Endothelial cell of umbilical vein (primary cell): ENCODE measurements at places on chromosomes 11 and 22. TPM values are rescaled to one million over a fixed set of nuclear protein-coding genes. Genes with fewer than 3 reads are reported as not detected.
A peak's percentile ranks its signal among the peaks of the same experiment; 100 is the strongest.

Gene NECTIN1
- polyA plus RNA-seq, result 8.4 and 10.8 TPM in 2 replicates

Gene INS
- polyA plus RNA-seq, result not detected in 2 replicates

Gene GTSE1
- 22.5 and 25.9 TPM in 2 replicates for polyA plus RNA-seq

Gene NFRKB
- 20.0 and 21.7 TPM in 2 replicates for polyA plus RNA-seq

Gene ROBO4
- polyA plus RNA-seq, result 260 and 346 TPM in 2 replicates

Gene KCNJ1
- 0.03 TPM in 1 of 2 replicates, not detected in the other for polyA plus RNA-seq

Gene TRIM66
- 5.1 and 5.5 TPM in 2 replicates for polyA plus RNA-seq

Gene QSER1
- polyA plus RNA-seq, result 4.1 and 5.5 TPM in 2 replicates

Gene ANKK1
- 0.05 TPM in 1 of 2 replicates, not detected in the other for polyA plus RNA-seq

Gene C2CD2L
- polyA plus RNA-seq, result 9.1 and 10.2 TPM in 2 replicates

Gene SMTNL1
- not detected in 2 replicates for polyA plus RNA-seq

Gene FGF19
- polyA plus RNA-seq, result 0.03 TPM in 1 of 2 replicates, not detected in the other

Gene PTPN5
- polyA plus RNA-seq, result not detected in 2 replicates

Gene SERHL2
- polyA plus RNA-seq, result 2.0 and 2.3 TPM in 2 replicates

GRCh38 chr11:126978911-126979310, 21.7 kb downstream of the KIRREL3 start:
- no peaks in the 10 kb centered on the region for H3K27me3 ChIP-seq
- no peaks in the 10 kb centered on the region for H3K36me3 ChIP-seq
- H3K27ac ChIP-seq, result no peak overlapping the region
- H3K4me3 ChIP-seq, result no peak overlapping the region
- H3K4me1 ChIP-seq, result no peaks in the 10 kb centered on the region

GRCh38 chr11:73747762-73748161, 13.1 kb downstream of the RAB6A start:
- H3K27me3 ChIP-seq, result no peaks in the 10 kb centered on the region
- no peak overlapping the region for H3K4me3 ChIP-seq
- H3K4me1 ChIP-seq, result no peaks in the 10 kb centered on the region
- no peak for DNase-seq
- no peak overlapping the region for H3K27ac ChIP-seq

GRCh38 chr11:93614173-93614722, 47.2 kb upstream of the CEP295 start:
- no peaks in the 10 kb centered on the region for H3K4me1 ChIP-seq
- no peak for DNase-seq
- no peaks in the 10 kb centered on the region for H3K36me3 ChIP-seq
- H3K4me3 ChIP-seq, result no peak overlapping the region
- H3K27ac ChIP-seq, result no peak overlapping the region

DNA sequence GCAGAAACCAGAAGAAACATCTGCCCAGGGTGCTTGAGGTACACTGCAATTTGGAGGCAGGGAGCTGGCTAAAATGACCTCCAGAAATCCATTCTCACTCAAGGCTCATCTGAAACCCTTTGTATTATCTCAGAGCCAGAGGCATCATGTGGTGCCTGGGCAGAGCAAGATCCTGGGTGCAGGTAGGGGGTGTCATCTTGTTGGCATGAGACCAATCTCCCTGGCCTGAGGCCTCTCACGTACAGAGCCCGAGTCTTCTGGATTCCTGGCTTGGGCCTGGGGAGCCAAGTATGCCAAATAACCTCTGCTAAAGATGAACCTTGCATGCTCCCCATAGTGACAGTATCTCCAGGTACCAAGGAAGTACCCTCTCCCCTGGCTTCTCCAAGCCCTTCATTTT, 2.4 kb downstream of the LMO1 start:
- no peak overlapping the region for H3K4me3 ChIP-seq
- H3K4me1 ChIP-seq, result peaks cover 4% of the 10 kb centered on the region
- no peak for DNase-seq
- H3K27ac ChIP-seq, result no peak overlapping the region

DNA sequence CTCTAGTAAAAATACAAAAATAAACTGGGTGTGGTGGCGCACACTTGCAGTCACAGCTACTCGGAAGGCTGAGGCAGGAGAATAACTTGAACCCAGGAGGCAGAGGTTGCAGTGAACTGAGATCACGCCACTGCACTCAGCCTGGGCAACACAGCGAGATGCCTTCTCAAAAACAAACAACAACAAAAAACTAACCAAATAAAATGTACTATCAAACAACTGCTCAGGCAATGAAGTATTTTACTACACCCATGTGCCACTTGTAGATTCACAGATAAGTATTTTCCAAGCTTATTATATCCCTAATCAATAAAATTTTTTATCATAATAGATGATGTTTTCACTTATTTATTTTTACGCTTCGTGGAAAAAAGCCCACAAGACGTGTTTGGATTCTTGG, 924 bp downstream of the C11orf65 start:
- no peaks in the 10 kb centered on the region for H3K27me3 ChIP-seq
- H3K27ac ChIP-seq, result peak overlapping the region; percentile 97
- peaks cover 3% of the 10 kb centered on the region for H3K4me1 ChIP-seq
- DNase-seq, result no peak
- H3K4me3 ChIP-seq, result peak overlapping the region; percentile 38
- no peaks in the 10 kb centered on the region for H3K36me3 ChIP-seq

- H3K27ac ChIP-seq, result no peak overlapping the region
- H3K36me3 ChIP-seq, result no peaks in the 10 kb centered on the region
- no peaks in the 10 kb centered on the region for H3K4me1 ChIP-seq
- no peak overlapping the region for H3K4me3 ChIP-seq
- DNase-seq, result no peak
- no peaks in the 10 kb centered on the region for H3K27me3 ChIP-seq
These were observed 77.9 kb downstream of the KCNQ1 start for GRCh38 chr11:2522631-2523255.

- no peaks in the 10 kb centered on the region for H3K36me3 ChIP-seq
- no peak overlapping the region for H3K27ac ChIP-seq
- no peak overlapping the region for H3K4me3 ChIP-seq
- H3K27me3 ChIP-seq, result no peaks in the 10 kb centered on the region
- DNase-seq, result no peak
These were observed 6.8 kb upstream of the POLR3H start for GRCh38 chr22:41550952-41551491.

DNA sequence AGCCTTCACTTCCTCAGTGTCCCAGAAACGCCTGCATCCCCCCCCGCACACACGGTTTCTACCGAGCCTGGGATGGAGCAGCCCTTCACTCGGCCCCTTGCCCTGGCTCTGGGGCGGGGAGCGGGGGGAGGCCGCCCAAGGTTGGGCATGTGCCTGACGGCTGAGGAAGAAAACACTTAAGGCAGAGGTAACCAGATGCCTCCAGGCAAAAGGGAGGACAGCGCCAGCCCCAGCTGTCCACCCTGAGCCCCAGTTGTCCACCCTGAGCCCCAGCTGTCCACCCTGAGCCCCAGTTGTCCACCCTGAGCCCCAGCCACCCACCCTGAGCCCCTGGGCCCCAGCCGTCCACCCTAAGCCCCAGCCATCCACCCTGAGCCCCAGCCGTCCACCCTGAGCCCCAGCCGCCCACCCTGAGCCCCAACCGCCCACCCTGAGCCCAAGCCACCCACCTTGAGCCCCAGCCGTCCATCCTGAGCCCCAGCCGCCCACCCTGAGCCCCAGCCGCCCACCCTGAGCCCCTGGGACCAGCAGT, 3.8 kb upstream of the TTLL8 start:
- no peaks in the 10 kb centered on the region for H3K36me3 ChIP-seq
- no peaks in the 10 kb centered on the region for H3K4me1 ChIP-seq
- H3K4me3 ChIP-seq, result no peak overlapping the region
- H3K27ac ChIP-seq, result no peak overlapping the region
- DNase-seq, result peak; percentile 13

DNA sequence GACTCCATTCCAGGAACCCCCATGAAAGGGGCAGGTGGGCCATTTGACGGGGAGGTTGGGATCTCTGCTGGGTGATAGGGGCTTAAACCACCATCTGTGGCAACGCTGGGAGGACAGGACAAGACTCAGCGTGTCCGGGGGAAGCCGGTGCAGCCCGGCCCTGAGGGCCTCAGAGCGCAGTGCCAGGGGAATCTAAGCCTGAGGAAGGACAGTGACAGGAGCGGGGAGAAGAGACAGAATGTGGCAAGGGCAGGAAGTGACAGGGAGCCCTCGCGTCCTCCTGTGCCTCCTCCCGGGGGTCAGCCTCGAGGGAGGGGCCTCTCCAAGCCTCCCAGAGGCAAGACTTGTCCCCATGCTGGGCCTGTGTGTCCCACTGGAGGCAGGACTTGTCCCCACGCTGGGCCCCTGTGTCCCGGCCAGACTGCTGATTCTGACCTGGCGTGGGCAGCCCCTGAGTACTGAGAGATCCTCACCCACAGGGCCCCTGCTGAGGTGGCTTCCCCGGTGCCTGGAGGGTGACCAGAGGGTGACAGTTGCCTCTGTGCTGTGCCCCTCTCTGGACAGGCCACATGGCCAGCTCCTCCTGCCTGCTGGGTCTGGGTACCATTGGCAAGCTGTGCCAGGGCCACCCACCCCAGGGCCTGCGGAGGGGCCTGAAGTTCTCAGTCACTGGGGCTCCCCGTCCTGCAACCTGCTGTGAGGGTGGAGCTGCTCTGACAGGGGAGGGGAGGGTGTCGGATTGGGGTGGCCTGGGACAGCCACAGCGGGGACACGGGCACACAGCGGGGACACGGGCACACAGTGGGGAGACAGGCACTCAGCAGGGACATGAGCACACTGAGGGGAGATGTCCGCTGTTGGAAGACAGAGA, 676.2 kb downstream of the BRD1 start:
- H3K4me1 ChIP-seq, result no peaks in the 10 kb centered on the region
- H3K36me3 ChIP-seq, result no peaks in the 10 kb centered on the region
- no peaks in the 10 kb centered on the region for H3K27me3 ChIP-seq

- H3K27ac ChIP-seq, result no peak overlapping the region
- no peaks in the 10 kb centered on the region for H3K36me3 ChIP-seq
- H3K4me1 ChIP-seq, result peaks cover 6% of the 10 kb centered on the region
- no peak overlapping the region for H3K4me3 ChIP-seq
- no peaks in the 10 kb centered on the region for H3K27me3 ChIP-seq
These were observed 38.5 kb upstream of the GRAMD4 start for GRCh38 chr22:46581538-46582244.

DNA sequence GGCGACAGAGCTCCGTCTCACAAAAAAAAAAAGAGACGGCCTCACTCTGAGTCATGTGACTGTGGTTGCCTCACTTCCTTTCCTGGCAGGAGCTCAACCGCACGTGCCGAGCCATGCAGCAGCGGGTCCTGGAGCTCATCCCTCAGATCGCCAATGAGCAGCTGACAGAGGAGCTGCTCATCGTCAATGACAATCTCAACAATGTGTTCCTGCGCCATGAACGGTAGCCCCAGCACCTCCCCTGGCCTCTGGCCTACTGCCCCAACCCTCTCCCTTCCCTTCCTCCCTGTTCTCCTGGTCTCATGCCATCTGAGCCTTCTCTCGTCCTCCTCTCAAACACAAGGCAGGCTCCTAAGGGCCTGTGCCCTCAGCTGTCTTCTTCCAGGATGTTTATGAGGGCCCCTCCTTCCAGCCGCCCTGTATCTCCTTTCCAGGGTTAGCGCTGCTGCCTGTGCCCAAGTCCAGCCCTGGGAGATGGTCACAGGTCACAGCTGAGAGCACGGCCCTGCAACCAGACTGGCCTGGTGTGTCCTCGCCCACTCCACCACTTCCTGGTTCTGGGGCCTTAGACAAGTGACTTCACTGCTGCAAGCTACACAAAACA, 30.7 kb downstream of the TOM1 start:
- peaks cover 43% of the 10 kb centered on the region for H3K36me3 ChIP-seq
- H3K27ac ChIP-seq, result peak overlapping the region; percentile 38
- no peak overlapping the region for H3K4me3 ChIP-seq
- peaks cover 20% of the 10 kb centered on the region for H3K4me1 ChIP-seq
- DNase-seq, result peak; percentile 65

GRCh38 chr11:33585586-33586209, 114.9 kb downstream of the C11orf91 start:
- H3K27me3 ChIP-seq, result no peaks in the 10 kb centered on the region
- DNase-seq, result no peak
- no peak overlapping the region for H3K4me3 ChIP-seq
- no peaks in the 10 kb centered on the region for H3K36me3 ChIP-seq

DNA sequence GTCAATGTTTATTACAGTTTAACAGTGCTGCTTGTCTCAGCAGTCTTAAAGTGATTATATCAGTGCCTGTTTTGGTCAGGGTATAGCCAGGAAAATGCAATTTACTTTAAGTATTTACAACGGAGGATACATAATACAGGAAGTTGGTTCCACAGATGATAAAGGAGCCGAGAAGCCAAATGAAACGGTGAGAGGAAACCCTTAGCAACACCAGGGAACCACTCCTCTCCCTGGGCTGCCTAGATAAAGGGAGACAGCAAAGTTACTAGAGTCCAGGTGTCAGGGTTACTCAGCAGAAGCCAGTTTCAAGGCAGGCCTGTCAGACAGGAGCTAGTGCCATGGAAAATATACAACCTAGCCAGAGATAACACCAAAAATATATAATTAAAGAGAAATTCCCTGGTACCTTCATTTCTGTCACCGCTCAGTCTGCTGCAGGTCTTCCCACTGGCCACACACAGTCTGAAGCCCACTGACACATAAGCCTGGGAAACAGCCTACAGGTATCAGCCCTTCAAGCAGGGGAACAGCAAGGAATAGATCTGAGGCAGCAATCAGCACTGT, 55.5 kb downstream of the FAM76B start:
- peak; percentile 56 for DNase-seq
- H3K36me3 ChIP-seq, result no peaks in the 10 kb centered on the region
- peaks cover 3% of the 10 kb centered on the region for H3K27me3 ChIP-seq

GRCh38 chr11:66178871-66179270, 89.6 kb upstream of the RAB1B start:
- DNase-seq, result no peak
- H3K4me1 ChIP-seq, result no peaks in the 10 kb centered on the region
- H3K4me3 ChIP-seq, result no peak overlapping the region

GRCh38 chr22:31083923-31084810, 3.0 kb downstream of the SMTN start:
- H3K36me3 ChIP-seq, result peaks cover 11% of the 10 kb centered on the region
- H3K27me3 ChIP-seq, result no peaks in the 10 kb centered on the region
- no peak for DNase-seq

DNA sequence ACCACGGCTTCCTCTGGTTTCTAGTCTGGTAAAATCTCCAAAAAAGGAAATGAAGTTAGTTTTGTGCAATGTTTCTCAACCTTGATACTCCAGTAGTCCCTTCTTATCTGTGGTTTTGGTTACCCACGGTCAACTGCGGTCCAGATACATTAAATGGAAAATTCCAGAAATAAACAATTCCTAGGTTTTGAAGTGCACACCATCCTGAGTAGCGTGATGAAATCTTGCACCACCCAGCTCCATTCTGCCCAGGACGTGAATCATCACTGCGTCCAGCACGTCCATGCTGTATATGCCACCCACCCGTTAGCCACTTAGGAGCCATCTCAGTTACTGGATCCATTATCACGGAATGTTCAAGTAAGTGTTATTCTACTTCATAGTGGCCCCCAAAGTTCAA, 117.0 kb downstream of the FBXO7 start:
- no peaks in the 10 kb centered on the region for H3K4me1 ChIP-seq
- no peak overlapping the region for H3K27ac ChIP-seq
- H3K27me3 ChIP-seq, result no peaks in the 10 kb centered on the region
- H3K4me3 ChIP-seq, result no peak overlapping the region

DNA sequence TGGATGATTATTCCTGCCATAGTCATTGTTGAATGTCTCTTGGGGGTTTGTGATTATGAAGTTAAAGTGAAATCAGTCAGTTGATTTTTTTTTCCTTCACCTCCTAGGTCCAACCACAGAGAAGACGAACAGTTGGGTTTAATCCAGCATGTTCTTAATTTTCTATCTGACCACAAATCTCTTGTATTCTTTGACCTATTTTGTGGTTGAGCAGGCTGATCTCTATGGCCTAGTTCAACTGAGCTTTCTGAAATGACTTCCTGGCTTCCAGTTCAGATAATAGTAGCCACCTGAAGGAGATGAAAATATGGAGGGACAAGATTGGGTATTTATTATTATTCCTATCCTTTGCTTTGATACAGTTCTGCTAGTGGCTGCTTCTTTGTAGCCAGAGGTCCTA, 5.2 kb upstream of the OR56A5 start:
- no peaks in the 10 kb centered on the region for H3K36me3 ChIP-seq
- no peaks in the 10 kb centered on the region for H3K4me1 ChIP-seq
- H3K27me3 ChIP-seq, result no peaks in the 10 kb centered on the region
